ENCODE measurements at places on chromosomes 11 and 22. TPM values are rescaled to one million over a fixed set of nuclear protein-coding genes. Genes with fewer than 3 reads are reported as not detected.

The SHANK3 gene
- total RNA-seq: 56.6 TPM

DNA sequence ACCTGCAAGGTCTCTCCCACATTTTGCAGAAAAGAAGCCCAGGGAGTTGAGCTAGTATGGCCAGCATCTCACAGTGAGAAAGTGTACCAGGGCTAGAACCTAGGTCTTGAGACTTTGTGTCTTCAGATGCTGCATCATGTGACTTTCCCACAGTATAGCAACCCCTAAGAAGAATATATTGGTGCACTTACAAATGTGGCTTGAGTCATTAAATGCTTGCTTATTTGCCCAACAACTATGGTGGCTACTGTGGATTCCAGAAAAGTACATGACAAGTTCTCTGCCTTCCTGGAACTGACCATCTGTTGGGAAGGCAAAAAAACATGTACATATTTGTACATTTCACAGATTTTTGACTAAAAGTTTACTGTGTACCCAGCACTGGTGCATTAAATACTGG, 55.0 kb downstream of the POLD3 start:
- no peak for DNase-seq

The KRTAP5-2 gene
- not detected for total RNA-seq

DNA sequence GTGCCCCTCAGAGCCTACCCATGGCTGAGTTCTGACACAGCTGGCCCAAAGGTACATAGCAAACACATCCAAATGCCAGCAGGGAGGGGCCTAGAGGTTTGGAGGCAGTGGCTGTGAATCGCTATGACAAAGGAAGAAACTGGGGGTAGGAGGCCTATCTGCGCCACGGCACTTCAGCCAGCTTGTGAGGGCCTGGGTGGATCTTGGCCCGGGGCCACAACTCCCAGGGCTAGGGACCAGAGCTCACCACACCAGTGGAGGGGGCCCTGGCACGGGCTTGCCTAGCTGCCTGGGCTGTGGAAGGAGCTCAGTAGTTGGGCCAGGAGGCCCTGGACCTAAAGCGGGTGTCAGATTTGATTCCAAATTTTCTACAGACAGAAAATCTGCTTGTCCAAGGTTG, 9.4 kb upstream of the NAP1L4 start:
- DNase-seq: peak; percentile 71

DNA sequence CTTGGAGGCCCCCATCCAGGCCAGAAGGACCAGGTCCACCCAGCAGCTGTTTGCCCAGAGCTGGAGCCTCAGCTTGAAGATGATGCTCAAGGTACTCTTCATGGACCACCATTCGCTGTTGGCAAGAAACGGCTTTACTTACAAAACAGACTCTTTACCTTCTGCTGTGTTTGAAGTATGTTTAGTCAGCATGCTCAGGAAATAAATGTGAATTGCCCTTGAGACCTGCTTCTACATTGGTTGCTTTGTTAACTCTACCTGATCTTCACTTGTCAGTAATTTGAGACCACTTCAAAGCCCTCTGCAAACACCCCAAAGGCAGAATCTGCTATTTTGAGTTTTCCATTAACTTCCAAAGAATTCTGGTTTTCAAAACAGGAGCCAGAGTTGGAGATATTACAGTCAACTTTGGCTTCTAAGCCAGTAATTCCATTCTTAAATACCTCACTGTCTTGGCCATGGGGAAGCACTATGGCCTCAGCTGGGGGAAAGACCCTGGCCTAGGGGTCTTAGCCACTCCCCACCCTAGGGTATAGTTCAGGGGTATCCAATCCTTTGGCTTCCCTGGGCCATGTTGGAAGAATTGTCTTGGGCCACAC, 2.7 kb downstream of the UQCR10 start:
- DNase-seq: no peak

DNA sequence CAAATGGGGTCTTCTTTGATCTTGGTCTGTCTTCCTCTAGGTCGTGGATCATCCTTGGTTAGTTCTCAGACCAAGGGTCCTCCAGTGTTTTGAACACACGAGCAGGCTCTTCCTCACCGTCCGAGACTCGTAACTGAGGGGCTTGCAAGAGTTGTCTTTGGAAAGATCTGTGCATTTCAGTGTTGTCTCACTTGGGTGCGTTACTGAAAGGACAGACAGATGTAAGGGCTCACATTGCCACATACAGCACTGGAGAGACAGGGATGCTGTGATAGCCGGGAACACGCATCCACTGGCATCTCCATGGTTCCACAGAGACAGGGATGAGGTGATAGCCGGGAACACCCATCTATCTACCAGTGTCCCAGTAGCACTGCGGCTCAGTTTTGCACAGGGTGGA, 15.7 kb downstream of the GLB1L2 start:
- DNase-seq: no peak

The OR4C12 gene
- not detected for total RNA-seq

The OR4A47 gene
- not detected for total RNA-seq

The OR51A7 gene
- not detected for total RNA-seq

GRCh38 chr11:9459667-9460321, 1.0 kb upstream of the ZNF143 start:
- peak; percentile 67 for DNase-seq

GRCh38 chr11:61914471-61915171, 2.7 kb downstream of the RAB3IL1 start:
- no peak for DNase-seq

The CERK gene
- 27.3 TPM for total RNA-seq

DNA sequence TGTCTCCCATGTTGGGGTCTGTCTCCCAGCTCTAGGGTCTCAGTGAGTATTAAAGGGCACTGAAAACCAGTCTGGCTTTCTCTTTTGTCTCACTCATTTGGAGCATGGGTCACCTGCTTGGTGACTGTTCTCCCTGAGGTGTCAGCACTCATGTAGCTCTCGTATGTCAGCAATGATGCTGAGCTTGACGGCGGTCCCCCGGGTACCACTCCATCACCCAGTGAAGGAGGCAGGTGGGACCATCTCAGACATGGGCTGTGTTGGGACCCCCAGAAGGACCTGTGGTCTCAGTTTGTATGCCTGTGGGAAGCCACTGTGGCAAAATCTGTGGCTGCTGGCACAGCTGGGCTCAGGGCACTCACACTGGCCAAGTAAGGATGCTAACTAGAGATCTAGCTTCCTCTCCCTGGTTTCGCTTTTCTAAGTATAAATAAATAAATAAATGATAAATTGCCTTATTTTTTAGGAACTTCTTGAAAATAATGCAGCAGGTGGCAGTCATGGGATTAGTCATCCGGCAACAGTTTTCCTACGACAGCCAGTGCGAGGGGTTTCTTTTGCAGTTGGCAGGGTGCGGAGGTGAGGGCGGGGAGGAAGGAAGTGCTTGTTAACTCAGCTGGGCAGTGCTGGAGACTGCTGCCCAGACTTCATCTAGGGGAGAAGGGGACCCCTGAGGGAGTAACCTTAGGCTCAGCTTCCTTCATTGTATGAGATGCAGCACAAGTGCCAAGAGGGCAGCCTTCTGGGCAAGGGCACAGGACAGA, 48.8 kb downstream of the OSBP2 start:
- no peak for DNase-seq

The LYVE1 gene
- 48.4 TPM for total RNA-seq

- no peak for DNase-seq
These were observed 70.0 kb downstream of the RBX1 start for GRCh38 chr22:41021061-41021612.

GRCh38 chr22:43823353-43823908, 11.3 kb upstream of the EFCAB6 start:
- peak; percentile 38 for DNase-seq

GRCh38 chr22:27747396-27748221, 53.9 kb downstream of the MN1 start:
- no peak for DNase-seq

The P2RX6 gene
- 2.3 TPM for total RNA-seq

The MUC6 gene
- total RNA-seq: not detected

GRCh38 chr22:37983860-37984791, at the start of gene SOX10:
SOX10 (minus strand) TSS chr22:37984555; CDS start chr22:37983784, 771 bp downstream.
- peak; percentile 75 for DNase-seq

- no peak for DNase-seq
These were observed 15.4 kb downstream of the C11orf24 start for GRCh38 chr11:68256331-68256741.
